Thyroid gland (tissue), 4 donors: ENCODE measurements at places on chromosomes 13 and 19. TPM values are rescaled to one million over a fixed set of nuclear protein-coding genes. Genes with fewer than 3 reads are reported as not detected.

DNA sequence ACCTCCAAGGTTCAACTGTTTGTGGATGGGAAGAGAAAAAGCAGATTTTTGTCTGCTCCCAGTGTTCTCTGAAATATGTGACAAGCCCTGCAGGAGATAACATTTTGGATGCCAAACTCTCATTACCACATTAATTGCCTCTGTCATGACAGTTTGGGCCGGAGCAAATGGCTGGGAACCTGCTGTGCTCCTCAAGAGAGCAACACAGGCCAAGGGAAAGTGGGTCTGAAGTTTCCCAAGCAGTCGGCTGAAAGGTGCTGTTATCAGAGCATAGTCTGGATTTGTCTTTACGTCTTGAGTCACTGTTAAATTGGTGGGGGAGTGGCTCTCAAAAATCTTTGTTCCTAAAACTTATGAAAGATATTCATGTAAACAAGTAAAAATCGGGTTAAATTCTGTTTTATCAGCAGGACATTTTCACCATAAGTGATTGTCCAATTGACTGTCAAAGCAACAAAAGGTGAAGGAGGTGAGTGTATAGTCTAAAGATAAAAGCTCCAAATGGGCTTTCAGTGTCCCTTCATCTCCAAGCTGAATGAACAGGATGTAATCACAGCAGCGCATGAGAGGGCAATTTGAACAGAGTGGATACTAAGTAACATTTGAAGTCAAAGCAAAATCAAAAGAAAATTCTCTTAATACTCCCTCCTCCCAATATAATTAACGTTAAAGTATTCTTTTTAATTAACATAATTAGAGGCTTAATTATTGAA lies 844.8 kb downstream of the PCDH17 start:
- no peak overlapping the region for H3K27ac ChIP-seq
- DNase-seq = no peak
- H3K27me3 ChIP-seq = no peaks in the 10 kb centered on the region
- H3K36me3 ChIP-seq = no peaks in the 10 kb centered on the region
- no peak overlapping the region for H3K4me3 ChIP-seq

- no peaks in the 10 kb centered on the region for H3K4me1 ChIP-seq
- no peaks in the 10 kb centered on the region for H3K36me3 ChIP-seq
- DNase-seq = no peak
- H3K4me3 ChIP-seq = no peak overlapping the region
- no peak overlapping the region for H3K27ac ChIP-seq
Measured at GRCh38 chr13:94305463-94305862, 174.0 kb downstream of the DCT start.

The CLEC17A gene
- total RNA-seq = not detected

- no peaks in the 10 kb centered on the region for H3K4me1 ChIP-seq
- DNase-seq = no peak
- no peak overlapping the region for H3K4me3 ChIP-seq
- no peaks in the 10 kb centered on the region for H3K27me3 ChIP-seq
Measured at GRCh38 chr13:60511637-60512036, 114.6 kb downstream of the TDRD3 start.

The PLK5 gene
- total RNA-seq = not detected

- no peak overlapping the region for H3K27ac ChIP-seq
- DNase-seq = no peak
- no peaks in the 10 kb centered on the region for H3K36me3 ChIP-seq
Measured at GRCh38 chr13:70171151-70171550, 62.9 kb upstream of the KLHL1 start.

The MRPL4 gene
- total RNA-seq = 39.9 TPM

DNA sequence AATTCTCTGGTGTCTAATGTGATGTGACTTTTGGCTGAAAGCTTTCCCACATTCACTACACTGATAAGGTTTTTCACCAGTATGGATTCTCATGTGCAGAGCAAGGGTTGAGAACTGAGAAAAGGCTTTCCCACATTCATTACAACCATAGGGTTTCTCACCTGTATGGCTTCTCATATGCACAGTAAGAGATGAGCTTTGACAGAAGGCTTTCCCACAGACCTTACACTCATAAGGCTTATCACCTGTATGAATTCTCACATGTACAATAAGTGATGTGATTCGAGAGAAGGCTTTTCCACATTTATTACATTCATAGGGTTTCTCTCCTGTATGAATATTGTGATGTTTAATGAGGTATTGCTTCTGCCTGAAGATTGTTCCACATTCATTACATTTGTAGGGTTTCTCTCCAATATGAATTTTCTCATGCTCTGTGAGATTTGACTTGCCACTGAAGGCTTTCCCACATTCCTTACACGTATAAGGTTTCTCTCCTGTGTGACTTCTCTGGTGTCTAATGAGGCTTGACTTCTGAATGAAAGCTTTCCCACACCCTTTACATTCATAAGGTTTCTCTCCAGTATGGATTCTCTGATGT lies 14.0 kb downstream of the ZNF260 start:
- H3K4me1 ChIP-seq = no peaks in the 10 kb centered on the region
- no peak overlapping the region for H3K4me3 ChIP-seq
- peaks cover 51% of the 10 kb centered on the region for H3K36me3 ChIP-seq
- DNase-seq = no peak

The BBC3 gene
- total RNA-seq = 7.7 TPM

DNA sequence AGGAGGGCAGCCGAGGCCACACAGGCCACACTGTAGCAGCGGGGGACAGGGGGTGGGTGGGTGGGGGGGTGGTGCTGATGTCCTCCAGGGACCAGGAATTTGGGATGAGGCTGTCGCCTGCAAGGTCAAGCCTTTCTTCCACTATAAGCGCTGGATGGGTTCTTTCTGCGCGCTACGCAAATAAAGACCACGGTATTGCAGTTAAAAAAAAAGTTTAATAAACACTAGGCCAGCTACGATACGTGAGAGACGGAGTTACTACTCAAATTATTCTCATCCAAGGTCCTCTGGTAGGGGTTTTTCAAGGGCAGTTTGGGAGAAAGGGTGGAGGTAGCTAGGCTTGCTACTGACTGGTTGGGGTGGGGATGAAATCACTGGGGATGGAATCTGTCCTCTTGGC lies 508 bp upstream of the ZNF44 start:
- H3K4me1 ChIP-seq = peaks cover 19% of the 10 kb centered on the region
- no peaks in the 10 kb centered on the region for H3K36me3 ChIP-seq
- H3K27me3 ChIP-seq = no peaks in the 10 kb centered on the region

- peak overlapping the region; percentile 94 for H3K4me3 ChIP-seq
- H3K4me1 ChIP-seq = peaks cover 11% of the 10 kb centered on the region
- no peaks in the 10 kb centered on the region for H3K27me3 ChIP-seq
- no peak for DNase-seq
- H3K27ac ChIP-seq = peak overlapping the region; percentile 84
Measured at GRCh38 chr19:57241176-57241575, 744 bp downstream of the ZNF805 start.

GRCh38 chr13:97221046-97221445 lies 1.1 kb upstream of the MBNL2 start:
- no peak overlapping the region for H3K27ac ChIP-seq
- DNase-seq = no peak
- peaks cover 15% of the 10 kb centered on the region for H3K4me1 ChIP-seq
- H3K27me3 ChIP-seq = no peaks in the 10 kb centered on the region

GRCh38 chr13:90535421-90535820 lies 812.1 kb upstream of the MIR17HG start:
- H3K4me1 ChIP-seq = no peaks in the 10 kb centered on the region
- H3K36me3 ChIP-seq = no peaks in the 10 kb centered on the region
- H3K27ac ChIP-seq = no peak overlapping the region
- no peaks in the 10 kb centered on the region for H3K27me3 ChIP-seq

DNA sequence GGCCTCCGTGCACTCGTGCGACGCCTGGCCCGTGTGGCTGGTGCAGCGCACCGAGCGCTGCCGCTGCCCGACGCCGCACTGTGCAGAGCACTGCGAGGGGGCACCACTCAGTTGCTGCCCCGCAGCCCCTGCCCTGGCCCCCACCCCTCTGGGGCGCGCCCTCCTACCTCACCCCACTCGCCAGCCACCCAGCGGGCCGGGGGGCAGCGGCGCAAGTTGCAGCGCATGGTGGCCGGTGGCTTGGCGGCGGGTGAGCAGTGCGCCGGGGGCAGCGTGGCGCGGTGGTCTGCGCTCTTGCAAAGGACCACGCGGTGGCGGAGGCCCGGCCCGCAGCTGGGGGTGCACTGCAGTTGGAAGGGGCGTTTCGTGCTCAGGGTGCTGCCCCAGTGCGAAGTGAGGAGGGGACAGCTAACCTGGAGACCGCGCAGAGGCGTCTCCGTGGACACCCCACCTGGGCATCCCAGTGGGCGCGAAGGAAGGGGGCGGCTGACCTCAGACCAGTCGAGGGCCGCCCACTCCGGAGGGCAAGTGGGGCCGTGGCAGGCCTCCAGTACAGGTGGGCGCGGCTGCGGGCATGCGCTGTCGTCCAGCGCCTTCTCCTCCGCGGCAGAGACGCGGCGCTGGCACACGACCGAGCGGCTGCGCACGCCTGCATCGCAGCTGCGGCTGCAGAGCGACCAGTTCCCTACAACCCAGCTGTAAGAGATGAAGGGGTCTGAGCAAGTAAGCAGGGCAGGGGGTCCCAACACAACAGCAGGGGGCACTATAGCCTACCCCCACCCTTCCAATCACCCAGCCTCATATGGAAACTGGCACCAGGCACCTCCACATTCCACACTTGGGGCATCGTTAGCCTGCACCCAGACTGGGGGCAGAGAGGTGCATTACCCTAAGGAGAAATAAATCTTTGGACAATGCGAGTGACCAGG lies 8.0 kb upstream of the MYO1F start:
- H3K36me3 ChIP-seq = no peaks in the 10 kb centered on the region
- DNase-seq = no peak
- no peak overlapping the region for H3K27ac ChIP-seq

- no peaks in the 10 kb centered on the region for H3K27me3 ChIP-seq
- H3K4me3 ChIP-seq = peak overlapping the region; percentile 66
- no peak overlapping the region for H3K27ac ChIP-seq
- H3K36me3 ChIP-seq = no peaks in the 10 kb centered on the region
Measured at GRCh38 chr19:53432088-53432661, 391 bp downstream of the ZNF761 start.

The OR4F17 gene
- total RNA-seq = not detected

The ZNRF4 gene
- total RNA-seq = 0.40 TPM

GRCh38 chr13:76329866-76330580 lies 556.2 kb downstream of the KCTD12 start:
- no peaks in the 10 kb centered on the region for H3K36me3 ChIP-seq
- no peak overlapping the region for H3K4me3 ChIP-seq
- no peak overlapping the region for H3K27ac ChIP-seq
- no peak for DNase-seq
- no peaks in the 10 kb centered on the region for H3K27me3 ChIP-seq
- H3K4me1 ChIP-seq = no peaks in the 10 kb centered on the region

GRCh38 chr19:1047696-1048147 lies 7.8 kb downstream of the ABCA7 start:
- H3K4me3 ChIP-seq = no peak overlapping the region
- peaks cover 5% of the 10 kb centered on the region for H3K4me1 ChIP-seq
- no peak for DNase-seq
- no peaks in the 10 kb centered on the region for H3K27me3 ChIP-seq
- no peak overlapping the region for H3K27ac ChIP-seq

The LYPD3 gene
- not detected for total RNA-seq
